SW480 (cell line): ENCODE measurements at places on chromosomes 2 and 18.

GRCh38 chr2:29382486-29382885 lies 267.3 kb downstream of the CLIP4 start:
- no peak for DNase-seq

DNA sequence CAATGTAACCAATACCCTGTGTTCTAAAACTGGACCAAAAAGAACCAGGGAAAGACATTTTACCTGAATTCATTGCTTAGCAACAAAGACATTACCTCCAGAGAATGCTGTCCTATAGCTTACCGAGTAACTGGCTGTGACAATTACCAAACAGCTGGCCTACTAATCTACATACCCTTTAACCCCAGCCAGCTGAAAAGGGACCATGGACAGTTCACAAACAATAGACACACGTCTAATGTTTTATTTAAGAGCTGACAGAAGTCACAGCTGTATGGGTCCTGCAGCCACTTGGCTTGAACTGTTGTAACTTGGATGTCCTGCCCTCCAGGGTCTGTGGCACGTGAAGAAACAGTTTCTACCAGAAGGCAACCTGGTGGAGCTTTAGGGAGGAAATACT lies 130.1 kb upstream of the EFEMP1 start:
- DNase-seq = no peak

- DNase-seq = no peak
Observed at GRCh38 chr2:158015428-158016076, 86.1 kb upstream of the UPP2 start.

GRCh38 chr18:65336411-65336810 lies 414.4 kb upstream of the CDH7 start:
- no peak for DNase-seq

DNA sequence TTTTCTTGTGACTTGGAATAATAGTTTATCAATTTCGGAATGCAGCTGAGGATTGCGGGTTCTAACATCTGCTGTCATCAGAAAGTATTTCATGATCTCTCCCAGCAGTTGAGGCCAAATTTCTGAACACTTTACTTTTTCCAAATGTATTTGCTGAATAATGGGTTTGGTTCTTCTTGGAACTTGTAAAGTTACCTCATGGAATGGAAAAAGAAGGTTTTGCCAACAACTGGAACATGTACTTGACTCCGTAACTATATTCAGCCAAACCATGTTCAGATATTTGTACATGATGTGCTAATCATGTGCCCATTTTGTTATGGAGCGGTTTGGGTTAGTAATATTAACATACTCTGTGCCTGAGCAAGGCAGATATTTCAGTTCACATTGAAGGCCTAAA lies 119.6 kb downstream of the LCLAT1 start:
- DNase-seq = no peak

GRCh38 chr2:240357641-240358012 lies 77.8 kb upstream of the GPC1 start:
- no peak for DNase-seq

GRCh38 chr2:10798783-10799182 lies 13.8 kb downstream of the PDIA6 start:
- DNase-seq = no peak

- peak; percentile 60 for DNase-seq
Observed at GRCh38 chr2:225002039-225002655, 40.1 kb downstream of the DOCK10 start.
